ENCODE measurements at places on chromosomes 16 and 17. TPM values are rescaled to one million over a fixed set of nuclear protein-coding genes. Genes with fewer than 3 reads are reported as not detected.

Gene RGS9
- total RNA-seq: 2.9 TPM

Gene ANKS4B
- 17.9 TPM for total RNA-seq

- H3K4me3 ChIP-seq: no peak overlapping the region
- H3K27me3 ChIP-seq: peaks cover 14% of the 10 kb centered on the region
- peak; percentile 31 for DNase-seq
- H3K36me3 ChIP-seq: no peaks in the 10 kb centered on the region
- no peaks in the 10 kb centered on the region for H3K4me1 ChIP-seq
These were observed 27.1 kb downstream of the TBC1D3B start for GRCh38 chr17:36149296-36149820.

Gene CIITA
- total RNA-seq: not detected

Gene GCGR
- 2.9 TPM for total RNA-seq

Gene KRT35
- total RNA-seq: not detected

DNA sequence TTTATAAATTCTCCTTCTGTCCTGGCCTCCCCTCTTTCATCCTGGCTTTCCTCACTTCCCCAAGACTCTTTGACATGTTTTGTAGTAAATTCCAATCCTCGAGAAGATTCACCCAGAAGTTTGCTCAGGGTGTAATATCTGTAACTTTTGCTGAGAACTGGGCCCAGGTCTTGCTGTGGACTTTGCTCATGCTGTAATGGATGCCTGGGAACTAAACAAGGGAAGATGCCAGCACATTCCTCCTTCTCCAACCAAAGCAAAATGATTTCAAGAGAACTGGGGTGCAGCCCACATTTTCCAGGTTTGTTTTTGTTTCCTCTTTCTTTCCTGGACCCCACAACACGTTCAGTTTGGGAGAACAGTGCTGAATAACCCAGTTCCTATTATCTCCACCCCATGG lies 6.6 kb upstream of the SALL1 start:
- peaks cover 23% of the 10 kb centered on the region for H3K4me1 ChIP-seq
- peaks cover 89% of the 10 kb centered on the region for H3K27me3 ChIP-seq
- H3K4me3 ChIP-seq: no peak overlapping the region
- no peak for DNase-seq
- H3K27ac ChIP-seq: peak overlapping the region; percentile 97
- no peaks in the 10 kb centered on the region for H3K36me3 ChIP-seq
